ENCODE measurements at places on chromosomes 2 and 18. TPM values are rescaled to one million over a fixed set of nuclear protein-coding genes. Genes with fewer than 3 reads are reported as not detected.

DNA sequence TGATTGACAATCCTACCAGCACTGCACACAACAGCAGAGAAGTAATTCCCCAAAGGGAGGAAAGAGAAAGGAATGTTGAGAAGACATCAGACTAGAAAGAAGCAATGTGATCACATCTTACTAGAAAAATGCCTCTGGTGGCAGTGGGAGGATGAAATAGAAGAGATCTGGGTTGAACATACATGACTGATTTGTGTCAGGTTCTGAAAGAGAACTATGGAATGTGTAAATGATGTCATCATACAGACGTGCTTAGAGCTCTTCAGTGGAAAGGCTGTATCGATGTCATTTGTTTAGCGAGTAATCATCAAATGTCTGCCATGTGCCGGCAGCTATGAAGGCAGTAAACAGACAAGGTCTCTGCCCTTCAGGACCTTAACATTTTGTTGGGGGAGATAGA, 24.9 kb downstream of the GORASP2 start:
- no peak for DNase-seq

Gene IL18R1
- 24.0 TPM for total RNA-seq

Gene RPRM
- not detected for total RNA-seq

DNA sequence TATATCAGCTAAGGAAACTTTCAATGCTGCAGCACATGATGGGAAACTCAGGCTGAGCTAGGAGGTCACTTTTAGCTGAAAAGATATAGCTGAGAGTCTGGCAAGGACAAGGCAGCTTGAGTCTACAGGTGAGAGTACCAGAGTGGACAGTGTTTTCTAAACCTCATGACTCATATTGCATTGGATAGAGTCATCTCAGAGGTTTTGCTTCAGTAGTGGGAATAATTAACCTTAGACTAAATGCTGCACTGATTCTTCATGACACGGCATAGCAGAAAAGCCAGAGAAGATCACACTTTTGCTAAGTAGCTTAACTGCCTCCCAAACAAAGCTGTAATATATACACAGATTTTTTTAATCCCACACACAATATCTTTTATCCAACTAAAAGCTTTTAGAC, 865.0 kb upstream of the CDH2 start:
- no peak for DNase-seq

DNA sequence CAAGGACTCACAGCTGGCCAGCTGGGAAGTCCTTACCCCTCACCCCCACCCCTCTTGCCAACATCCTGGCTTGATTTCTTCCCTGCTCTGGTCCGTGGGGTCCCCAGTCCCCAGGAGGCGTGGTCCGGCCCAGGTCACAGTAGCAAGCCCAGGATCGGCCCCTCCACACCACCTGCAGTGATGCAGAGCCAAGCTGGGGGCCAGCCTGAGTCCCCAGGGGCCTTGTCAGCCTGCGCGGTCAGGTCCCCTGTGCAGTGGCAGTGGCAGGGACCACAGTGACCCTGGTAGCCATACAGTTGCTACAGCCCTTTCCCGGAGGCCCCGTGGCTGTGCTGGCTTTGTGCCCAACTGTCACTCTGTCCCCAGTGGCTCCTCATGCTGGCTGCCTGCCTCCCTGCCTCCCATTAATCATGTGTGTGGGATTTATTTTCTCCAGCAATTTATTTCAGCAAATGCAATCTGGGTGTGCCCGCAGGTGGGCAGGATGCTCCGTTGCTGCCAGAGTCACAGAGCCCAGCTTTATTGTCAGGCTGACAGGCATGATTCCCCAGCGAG, 8.8 kb upstream of the PRSS56 start:
- DNase-seq, result no peak

Gene SERPINB2
- not detected for total RNA-seq

- peak; percentile 32 for DNase-seq
Measured at GRCh38 chr18:26215247-26215970, 10.8 kb upstream of the TAF4B start.

DNA sequence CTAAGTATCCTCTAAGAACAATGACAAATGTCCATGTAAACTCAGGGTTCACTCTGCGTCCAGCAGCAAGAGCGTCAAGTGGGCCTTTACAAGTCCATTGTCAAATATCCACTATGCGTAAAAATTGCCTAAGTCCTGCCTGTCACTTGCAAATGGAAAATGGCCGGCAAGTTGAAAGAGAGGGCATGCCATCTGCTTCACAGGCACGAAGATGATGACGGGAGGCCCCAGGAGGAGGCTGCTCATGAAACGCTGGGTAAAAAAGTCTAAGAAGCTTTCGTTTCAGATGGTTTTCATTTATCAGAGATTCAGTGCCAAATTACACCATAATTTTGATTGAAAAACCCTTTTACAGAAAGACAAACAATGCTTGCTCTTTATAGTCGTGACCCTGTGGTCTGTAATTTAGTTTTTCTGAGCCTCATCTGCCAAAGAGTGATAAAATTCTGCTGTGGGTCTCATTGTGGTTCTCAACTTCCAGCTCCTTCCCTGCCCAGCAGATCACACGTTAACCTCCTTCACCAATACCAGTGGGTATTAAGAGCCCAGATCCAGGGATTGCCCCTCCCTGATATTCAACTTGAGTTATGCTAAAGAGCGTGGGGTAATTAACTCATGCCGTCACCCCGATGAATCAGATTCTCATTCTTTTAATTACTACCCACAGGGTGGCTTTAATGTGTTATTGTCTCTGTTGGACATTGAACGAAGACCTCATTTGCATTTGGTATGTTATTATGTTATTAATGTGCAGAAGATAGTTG, 160.2 kb upstream of the ALKAL2 start:
- no peak for DNase-seq

Gene LINC00305
- not detected for total RNA-seq
